Activated T-helper 1 cell treated with anti-CD3 and anti-CD28 coated beads, Interleukin-2, amount 50 U/mL, for 16 hours (primary cell): ENCODE measurements at places on chromosomes 7 and 10.

- DNase-seq: peak; percentile 39
These were observed 561 bp upstream of the HNRNPF start for GRCh38 chr10:43409385-43410109.

- DNase-seq: no peak
These were observed 379.7 kb upstream of the AUTS2 start for GRCh38 chr7:69218576-69218975.

DNA sequence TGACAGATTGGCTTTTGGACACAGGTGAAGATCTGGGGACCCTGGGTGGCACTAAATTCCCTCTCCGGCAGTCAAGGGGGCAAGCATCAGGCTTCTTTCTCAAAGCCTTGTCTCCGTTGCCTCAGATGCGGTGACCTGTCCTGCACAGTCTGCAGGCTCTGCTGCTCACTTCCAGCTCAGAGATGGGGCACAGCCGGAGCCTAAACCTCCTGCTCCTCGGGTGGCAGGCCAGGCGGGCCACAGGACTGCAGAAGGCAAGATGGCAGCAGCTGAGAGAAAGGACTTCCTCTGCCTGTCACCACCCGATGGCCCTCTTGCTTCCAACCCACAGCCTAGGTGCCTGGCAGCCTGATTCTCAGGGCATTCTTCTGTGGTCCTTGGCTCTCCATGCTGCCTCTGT is 44.4 kb downstream of the ZC3HC1 start:
- no peak for DNase-seq

GRCh38 chr7:78675511-78675910 is 778.0 kb downstream of the MAGI2 start:
- DNase-seq: no peak

DNA sequence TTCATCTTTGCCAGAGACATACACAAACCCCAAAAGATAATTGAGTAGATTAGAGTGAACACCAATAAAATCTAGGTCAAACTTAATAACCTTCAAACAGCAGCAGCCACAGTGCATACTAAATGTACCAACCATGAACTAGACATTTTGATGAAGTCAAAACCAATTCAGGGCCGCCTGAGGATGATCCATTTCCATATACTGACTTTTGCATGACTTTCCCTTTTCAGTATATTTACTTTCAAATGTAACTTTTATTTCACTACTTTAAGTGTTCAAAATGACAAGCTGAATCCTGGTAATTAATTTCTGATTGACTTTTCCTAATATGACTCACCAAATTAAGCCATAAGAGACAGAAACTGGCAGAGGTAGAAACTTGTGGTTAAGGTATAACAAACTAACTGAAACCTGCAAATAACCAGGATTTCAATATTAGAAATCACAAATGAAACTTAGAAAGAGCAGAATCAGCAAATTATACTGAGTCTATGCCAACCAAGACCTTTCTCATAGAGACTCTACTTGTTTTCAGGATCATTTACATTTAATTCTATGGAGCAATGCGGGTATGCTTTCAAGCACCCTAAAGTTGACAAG is 171.9 kb upstream of the LRRN3 start:
- DNase-seq: no peak

DNA sequence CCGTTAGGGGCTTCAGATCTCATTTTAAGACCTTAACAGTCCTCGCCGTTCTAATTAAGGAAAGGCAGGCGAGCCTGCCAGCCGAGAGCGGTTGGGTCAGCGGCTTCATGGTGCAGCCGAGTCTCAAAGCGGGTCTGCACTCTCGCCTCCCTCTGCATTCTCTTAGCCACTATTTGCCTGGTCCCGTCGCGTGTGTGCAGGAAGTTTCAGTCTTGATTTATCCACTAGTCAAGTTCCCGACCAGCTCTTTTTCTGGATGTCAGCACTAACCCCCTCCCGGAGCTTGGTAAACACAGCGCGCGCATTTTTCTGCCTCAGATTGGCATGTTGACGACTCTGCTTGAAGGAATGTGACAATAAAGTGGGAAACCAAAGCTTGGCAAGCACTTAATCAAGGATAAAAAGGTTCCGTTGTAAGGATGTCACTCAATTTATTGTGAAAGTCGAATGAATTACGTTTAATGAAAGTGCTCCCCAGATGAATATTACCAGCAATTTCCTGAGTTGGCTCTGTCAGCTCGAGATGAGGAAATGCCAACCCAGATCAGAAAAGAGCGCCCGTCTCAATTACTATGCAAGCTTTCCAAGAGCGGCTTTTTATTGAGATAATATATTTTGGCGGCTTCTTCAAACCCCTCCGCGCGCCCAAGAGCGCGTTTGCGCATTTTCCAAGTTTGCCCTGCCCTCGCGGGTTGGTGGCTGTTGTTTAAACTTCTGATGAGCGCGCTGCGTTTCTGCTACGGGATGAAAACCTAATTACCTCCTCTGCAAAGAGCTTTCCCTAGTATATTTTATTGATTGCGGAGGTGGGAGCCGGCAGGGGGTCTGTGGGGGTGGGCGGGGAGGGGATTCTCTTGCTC is 7.9 kb downstream of the NXPH1 start:
- no peak for DNase-seq

DNA sequence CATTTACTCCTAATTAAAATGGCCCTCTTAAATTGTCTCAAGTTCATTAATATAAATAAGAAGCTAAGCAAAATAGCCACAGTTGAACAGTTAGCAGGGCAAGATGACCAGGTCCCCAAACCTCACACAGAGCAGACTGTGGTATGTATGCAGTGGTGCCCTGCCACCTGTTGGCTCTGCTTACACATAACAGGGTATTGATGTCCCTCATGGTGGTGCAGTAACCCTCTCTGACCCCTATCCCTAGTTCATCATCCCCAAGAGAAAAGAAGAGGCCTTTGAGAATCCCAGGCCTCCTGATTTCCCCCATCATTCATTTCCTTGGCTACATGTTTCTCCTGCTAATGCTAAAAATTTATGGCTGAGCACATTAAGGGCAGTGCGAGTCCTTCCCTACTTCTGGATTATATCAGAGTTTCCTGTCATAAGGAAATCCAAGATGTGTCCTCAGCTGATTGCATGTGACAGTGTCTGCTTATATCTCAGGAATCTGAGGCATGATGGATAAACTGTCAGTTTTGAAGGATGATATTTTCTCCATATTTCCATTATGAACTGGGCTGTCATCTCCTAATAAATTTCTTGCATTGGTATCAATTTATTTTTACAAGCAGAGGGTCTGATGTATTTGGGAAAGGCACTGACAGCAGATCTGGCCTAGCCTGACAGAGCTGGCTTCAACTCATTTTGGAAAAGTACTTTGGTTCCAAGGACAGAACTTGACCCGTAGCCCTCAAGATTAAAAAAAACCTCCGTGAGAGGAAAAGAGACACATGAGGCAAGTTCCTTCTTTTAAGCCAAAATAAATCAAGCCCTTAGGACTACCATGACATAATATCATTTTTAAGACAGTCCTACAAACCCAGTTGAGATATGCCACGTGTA is 880.6 kb downstream of the LRMDA start:
- no peak for DNase-seq

GRCh38 chr10:87692956-87693484 is 33.3 kb downstream of the PAPSS2 start:
- DNase-seq: no peak
